ENCODE measurements at places on chromosomes 3 and 15.

DNA sequence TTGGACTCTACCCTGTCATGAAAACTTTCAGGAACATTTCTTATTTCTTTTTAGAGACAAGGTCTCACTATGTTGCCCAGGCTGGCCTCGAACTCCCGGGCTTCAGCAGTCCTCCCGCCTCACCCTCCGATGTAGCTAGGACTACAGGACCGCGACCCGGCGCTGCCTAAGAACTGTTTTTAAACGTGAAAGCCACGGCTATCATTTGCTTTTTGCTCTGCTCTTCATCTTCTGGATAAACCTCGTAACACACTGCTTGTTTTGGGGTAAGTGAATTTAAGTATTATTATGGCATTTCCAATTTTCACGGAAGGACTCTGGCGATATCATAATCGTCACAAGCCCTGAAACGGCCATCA lies 14.3 kb upstream of the CCNL1 start:
- DNase-seq: no peak

GRCh38 chr3:5271372-5271683 lies 83.8 kb downstream of the EDEM1 start:
- DNase-seq: no peak

- DNase-seq: no peak
Measured at GRCh38 chr3:141078200-141078599, 27.1 kb downstream of the SPSB4 start.

- DNase-seq: peak; percentile 83
Measured at GRCh38 chr3:141710888-141711616, 27.0 kb upstream of the RNF7 start.

DNA sequence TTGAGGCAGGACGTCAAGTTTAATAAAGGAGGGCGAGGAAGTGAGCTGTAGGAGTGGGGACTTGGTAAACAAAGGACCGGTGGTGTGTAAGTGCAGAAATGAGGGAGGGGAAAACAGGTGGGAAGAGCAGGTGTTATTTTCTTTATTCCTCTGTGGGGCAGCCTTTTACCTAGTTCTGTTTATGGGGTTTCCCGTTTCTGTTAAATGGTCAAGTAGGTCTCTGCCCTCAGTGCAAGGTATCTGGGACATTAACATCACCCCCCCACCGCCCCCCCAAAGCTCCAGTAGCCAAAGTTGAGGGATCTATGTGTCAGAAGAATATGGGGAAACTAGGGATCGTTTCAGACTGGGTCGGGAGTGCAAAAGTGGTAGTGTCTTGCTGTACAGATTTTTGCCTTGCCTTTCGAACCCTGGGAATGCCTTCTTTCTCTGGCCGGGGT lies 893 bp downstream of the MGA start:
- no peak for DNase-seq

DNA sequence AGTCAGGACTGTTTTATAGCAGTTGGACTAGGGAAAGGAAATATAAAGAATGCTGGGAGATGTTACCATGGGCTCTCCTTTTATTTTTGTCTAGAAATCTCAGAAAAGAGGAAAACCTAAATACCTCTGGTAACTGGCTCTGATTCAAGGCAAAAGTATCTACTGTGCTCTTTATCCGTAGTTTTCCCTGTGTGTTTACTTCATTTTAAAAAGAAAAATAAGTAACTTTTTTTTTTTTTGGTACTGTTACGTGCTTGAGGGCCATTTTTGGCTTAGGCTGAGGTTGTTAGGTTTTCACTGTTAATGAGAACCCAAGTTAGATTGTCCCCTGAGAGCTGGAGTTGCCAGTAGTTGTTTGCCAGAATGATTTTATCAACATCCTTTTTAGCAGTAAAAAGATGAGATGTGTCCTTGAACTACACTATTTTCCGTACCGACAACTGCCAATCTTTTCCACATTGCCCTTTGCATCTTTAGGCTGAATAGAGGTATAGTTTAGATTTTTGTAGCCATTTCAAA lies 35.8 kb downstream of the IQGAP1 start:
- DNase-seq: no peak

GRCh38 chr15:74787251-74788041 lies 5.6 kb downstream of the CSK start:
- DNase-seq: no peak
